KG1 (cell line): ENCODE measurements at places on chromosomes 11 and 22.

GRCh38 chr11:65867284-65868071 lies 5.1 kb downstream of the EFEMP2 start:
- DNase-seq: no peak

DNA sequence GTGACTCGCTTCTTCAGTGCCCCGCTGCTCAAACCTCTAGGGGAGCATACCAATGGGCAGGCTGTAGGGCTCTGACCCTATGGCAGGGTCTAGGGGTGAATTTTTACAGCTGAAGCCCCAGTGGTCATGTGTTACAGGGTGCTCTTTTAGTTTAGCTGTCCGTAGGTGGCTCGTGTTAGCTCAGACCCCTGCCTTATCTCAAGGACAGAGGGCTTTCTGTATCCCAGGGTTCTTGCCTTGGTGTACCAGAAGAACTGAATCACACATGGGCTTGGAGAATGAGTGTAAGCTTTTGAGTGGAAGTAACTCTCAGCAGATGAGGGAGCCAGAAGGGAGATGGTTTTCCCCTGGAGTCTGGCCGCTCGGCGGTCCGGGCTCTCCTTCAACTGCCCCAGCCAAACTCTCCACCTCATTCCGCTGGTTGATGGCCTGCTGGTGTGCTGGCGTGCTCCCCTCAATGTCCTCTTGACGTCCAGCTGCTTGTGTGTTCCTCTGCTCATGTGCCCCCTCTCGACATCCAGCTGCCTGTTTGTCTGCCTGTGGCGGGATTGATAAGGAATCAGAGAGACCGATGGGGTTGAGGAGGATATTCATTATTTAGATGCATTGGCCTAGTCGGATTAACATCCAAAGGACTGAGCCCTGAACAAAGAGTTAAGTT lies 37.5 kb downstream of the BIRC2 start:
- DNase-seq: no peak

DNA sequence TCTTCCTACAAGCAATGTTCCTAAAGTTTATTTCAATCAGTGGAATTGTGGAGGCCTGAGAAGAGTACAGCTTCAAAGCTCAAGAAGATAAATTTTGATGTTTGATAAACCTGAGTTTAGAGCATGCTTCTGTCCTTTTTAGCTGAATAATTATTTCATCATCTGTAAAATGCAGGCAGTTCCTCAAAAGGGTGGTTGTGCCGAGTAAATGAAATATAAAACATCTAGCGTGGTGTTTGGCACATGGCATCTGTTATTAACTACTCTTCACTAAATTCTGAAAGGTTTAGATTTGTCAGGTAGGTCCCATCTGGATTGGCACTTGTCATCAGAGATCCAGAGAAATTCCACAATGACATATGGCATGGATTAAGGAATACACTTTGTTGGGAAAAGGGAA lies 155.1 kb downstream of the DDX10 start:
- DNase-seq: no peak

DNA sequence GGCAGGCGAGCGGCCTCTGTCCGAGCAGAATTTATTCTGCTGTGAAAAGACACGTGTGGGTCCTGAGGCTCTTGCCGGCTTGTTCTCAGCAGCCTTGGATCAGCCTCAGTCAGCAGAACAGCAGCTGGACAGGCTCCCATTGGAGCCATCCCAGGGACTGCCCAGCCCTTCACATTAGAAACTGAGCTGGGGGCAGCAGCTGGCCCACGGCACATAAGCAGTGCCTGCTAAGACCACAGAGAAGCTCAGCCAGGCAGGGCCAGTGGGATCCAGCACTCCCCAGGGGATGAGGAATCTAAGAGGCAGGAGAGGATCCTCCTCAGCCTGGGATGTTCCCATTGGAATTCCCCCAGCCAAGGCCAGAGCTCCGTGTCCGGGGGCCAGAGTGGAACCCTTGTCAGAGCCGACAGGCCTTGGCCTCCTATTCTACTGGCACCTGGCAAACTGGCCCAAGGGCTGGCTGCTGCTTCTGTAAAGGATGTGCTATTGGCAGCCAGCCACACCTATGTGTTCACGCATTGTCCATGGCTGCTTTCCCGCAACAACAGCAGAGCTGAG lies 18.2 kb downstream of the RTN4R start:
- no peak for DNase-seq

GRCh38 chr11:47438721-47439120 lies 10.2 kb downstream of the RAPSN start:
- DNase-seq: no peak

DNA sequence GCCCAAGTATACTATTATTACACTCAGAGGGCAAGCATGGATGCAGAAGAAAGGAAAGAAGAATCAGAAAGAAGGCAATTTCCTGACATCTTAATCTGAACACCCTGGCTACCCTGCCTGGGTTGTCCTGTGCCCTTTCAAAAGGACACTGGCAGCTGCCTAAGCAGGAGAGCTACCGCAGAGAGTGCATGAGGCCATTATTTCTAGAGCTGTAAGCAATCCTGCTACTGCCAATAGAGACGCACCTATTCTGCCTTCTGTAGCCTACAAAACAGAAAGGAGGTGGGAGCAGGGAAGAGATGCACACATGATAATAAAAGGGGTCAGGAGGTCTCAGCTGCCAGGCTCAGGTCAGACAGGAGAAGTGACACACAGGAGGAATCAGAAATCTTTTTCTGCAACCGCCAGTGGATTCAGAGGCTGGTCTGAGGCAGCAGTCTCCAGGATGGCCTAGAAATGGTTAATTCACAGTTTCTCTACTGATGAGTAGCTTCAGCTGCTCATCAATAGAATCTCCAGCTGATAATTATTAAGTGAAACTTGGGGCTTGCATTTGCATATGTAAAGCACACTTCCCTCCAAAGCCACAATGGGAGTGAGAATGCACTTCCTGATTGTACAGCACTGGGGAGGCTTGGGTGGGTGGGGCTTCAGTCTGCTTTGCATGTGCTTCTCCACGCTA lies 253.9 kb downstream of the LARGE1 start:
- no peak for DNase-seq

GRCh38 chr22:39148727-39149535 lies 3.5 kb downstream of the CBX7 start:
- DNase-seq: no peak

DNA sequence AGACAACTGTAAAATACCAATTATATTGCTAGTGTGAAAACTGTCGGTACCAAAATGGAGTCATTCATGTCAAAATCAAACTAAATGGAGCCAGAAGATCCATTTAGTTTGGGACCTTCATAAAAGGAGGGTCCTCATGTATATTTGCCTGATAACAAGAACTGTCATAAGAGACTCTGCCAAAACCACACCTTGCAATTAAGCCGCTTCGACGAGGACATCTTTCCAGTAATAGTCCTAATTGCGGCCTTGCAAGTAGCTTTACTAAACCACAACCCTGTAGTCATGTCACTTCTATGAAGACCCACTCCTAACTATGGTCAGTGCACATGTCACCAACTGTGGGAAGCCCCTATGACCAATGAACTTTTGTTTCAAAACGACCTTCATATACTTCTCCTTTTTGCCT lies 9.4 kb downstream of the UBQLN3 start:
- DNase-seq: no peak

GRCh38 chr11:111302298-111302697 lies 4.0 kb downstream of the POU2AF3 start:
- no peak for DNase-seq

- DNase-seq: no peak
These were observed 87.5 kb downstream of the ENTHD1 start for GRCh38 chr22:39806109-39806508.

GRCh38 chr11:60701469-60701818 lies 2.0 kb downstream of the MS4A8 start:
- no peak for DNase-seq

GRCh38 chr11:19606856-19607655 lies 105.6 kb upstream of the NAV2 start:
- no peak for DNase-seq

- no peak for DNase-seq
These were observed 542.1 kb downstream of the ETS1 start for GRCh38 chr11:128045094-128045725.

GRCh38 chr11:69295995-69296889 lies 2.3 kb downstream of the MYEOV start:
- no peak for DNase-seq

- no peak for DNase-seq
These were observed 1.3 kb downstream of the PACSIN2 start for GRCh38 chr22:43013355-43014315.

DNA sequence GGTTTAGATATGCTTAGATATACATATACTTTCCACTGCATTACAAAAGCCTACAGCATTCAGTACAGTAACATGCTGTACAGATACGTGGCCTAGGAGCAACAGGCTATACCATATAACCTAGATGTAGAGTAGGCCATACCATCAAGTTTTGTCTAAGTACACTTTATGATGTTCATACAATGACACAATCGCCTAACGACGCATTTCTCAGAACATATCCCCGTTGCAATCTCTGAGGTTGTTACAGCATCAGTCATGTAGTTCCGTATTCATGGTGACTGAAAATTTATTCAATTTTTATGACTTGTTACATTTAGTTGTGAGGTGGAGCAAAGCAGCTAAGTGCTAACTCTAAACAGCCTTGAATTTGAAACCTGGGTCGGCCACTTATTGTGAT lies 6.7 kb downstream of the ZBTB44 start:
- no peak for DNase-seq

DNA sequence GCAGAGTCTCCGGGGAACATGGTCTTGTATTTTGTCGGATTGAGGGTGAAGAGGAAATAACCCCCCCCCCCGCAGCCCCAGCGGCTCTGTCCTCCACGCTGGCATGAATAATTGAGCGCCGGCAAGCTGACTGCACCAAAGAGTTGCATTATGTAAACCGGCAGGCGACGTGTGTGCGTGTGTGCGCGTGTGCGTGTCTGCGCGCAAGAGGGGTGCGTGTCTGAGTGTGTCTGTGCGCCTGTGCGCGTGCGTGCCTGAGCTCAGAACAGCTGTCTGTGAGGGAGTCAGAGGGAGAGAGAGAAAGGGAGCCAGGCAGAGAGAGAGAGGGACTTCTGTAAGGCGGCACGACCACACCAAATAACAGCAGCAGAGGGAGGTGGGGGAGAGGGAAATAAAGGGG lies 94.4 kb downstream of the SCN3B start:
- DNase-seq: no peak

DNA sequence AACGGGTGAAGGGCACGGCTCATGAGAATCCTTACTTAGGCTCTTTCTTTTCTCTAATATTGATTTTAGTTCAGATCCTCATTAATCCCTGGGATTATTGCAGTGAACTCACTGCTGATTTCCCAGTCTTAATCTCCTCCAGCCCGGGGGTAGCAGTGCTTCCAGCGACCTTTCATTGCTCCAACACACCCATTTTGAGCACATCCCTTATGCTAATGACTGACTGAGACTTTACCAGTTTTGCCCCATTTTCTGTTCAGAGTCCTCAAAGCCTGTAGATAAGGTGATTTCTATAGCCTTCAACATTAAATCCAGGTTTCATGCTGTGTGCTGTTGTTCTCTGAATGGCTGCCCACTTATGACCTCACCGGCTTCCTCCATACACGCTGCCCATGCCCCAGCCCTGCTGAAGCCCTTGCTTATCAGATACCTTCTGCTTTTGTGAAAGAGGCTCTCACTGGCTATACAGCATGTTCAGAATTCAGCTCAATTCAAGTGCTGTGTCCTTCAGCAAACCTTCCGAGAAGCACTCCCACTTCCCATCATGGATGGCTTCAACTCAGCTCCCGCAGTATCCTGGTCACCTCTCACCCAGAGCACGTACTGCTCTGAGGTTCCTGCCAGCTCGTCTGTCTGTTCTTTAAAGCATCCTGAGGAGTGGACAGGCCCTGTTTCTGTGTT lies 49.0 kb downstream of the PPFIA1 start:
- DNase-seq: no peak

DNA sequence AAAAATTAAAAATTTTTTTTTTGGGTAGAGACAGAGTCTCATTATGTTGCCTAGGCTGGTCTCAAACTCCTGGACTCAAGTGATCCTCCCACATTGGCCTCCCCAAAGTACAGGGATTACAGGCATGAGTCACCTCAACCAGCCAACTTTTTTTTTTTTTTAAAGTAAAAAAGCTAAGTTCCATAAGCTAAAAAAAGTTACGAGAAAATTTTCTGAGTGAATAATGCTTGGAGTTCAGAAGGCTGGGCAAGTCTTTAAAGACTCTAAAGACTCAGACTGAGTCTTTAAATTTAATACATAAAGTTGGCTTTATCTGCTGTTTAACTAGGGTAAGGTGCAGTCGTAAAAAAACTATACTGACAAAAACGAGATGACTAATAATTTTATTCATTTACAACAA lies 5.6 kb downstream of the DDX6 start:
- no peak for DNase-seq

GRCh38 chr11:19345848-19346681 lies 105.3 kb upstream of the E2F8 start:
- DNase-seq: no peak

DNA sequence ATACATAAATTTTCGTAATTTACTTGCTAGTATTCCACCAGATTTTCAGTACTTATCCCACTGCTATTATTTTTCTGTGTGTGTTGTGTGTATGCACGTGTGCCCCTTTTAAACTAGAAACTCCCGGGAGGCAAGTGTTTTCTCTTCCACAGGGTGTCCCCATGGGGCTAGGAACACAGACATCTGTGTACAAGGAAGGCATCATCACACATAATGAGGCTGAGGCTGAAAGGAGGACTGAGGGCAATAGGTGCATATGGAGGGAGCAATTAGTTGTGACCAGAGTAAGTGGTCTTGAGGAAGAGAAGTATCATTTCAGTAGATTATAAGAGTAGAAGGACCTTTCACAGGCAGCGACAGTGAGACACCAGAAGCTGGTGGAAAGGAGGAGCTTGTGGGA lies 2.1 kb upstream of the DPAGT1 start:
- no peak for DNase-seq

GRCh38 chr22:29224121-29224858 lies 18.6 kb downstream of the EMID1 start:
- no peak for DNase-seq

DNA sequence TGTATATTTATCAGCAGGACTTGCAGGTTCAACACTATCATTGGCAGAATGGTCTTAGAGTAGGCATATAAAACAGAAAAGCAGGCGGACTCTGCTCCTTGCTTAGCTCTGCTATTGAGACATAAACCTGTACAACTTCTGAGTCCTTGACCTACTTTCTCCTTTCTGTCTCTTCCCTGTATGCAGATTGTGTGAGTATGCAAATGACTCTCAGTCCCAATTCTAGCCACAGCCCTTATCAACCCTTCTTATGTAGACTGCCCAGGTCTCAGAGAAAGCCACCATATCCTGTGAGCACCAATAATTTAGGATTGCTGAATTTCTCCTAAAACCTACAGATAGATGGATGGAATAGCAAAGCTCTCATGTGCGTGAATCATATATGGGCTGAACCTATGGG lies 367.6 kb upstream of the DDI1 start:
- no peak for DNase-seq

- DNase-seq: no peak
These were observed 36.7 kb downstream of the DRG1 start for GRCh38 chr22:31436132-31436531.

DNA sequence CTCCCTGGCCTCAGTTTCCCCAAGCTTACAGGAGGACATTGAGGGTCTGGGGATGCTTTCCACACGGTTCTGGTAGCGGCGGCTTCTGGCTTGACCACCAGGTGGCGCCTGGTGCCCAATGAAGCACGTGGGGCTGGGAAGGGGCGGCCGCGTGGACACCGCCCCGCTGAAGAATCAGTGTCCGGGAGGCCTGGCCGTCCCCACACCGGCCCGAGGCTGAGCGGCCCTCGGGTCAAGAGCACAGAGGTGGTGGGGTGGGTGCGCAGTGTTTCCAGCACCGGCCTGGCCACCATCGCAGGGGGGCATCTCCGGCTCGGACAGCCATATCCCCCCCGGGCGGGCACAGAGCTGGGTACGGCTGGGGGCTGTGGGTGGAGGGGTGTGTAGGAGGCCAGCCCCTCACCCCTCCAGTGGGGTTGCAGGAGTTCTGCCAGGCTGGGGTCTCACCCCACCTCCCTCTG lies 27.8 kb upstream of the PPARA start:
- peak; percentile 41 for DNase-seq
